ENCODE measurements at places on chromosomes 3 and 15.

DNA sequence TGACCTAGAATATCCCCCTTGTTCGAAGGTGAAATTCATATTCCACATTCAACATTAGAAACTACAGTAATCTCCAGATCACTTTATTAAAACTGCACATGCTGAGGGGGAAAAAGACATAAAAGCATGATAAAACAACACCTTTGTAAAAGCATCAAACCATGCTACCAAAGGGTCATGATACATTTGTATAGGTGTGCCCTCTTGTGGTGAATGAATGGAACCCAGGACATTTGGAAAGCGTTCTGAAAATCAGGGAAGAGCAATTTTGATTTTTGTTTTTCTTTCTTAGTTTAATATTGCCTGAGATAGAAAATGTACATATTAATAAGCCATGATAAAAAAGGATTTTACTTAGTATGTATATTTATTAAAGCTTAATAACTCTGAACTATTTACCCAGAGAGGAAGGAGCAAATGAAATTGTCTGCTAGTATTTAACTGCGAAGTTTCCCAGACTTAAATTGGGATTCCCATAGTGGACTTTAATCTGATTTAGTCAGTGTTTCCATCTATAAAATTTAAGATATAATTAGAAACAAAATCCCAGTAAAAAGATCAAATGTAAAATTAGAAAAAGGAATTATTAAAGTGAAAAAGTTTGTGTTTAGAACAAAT is 105.8 kb upstream of the ARL6 start:
- DNase-seq: no peak

GRCh38 chr3:147398813-147399534 is 7.4 kb downstream of the ZIC4 start:
- DNase-seq: no peak

- no peak for DNase-seq
Measured at GRCh38 chr15:99154271-99154670, 49.4 kb downstream of the SYNM start.

DNA sequence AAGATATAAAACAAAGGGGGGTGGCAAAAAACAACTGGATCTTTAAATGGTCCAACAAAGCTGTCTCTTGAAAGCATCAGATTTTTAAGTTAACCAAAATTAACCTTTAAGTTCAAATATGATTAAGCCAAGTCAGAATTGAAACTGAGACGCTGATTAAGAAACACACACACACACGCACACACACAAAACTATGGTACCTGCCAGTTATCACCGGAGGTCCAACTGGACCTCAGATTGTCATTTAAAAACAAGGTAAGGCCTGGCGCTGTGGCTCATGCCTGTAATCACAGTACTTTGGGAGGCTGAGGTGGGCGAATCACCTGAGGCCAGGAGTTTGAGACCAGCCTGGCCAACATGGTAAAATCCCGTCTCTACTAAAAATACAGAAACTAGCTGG is 10.4 kb downstream of the ARF4 start:
- no peak for DNase-seq

DNA sequence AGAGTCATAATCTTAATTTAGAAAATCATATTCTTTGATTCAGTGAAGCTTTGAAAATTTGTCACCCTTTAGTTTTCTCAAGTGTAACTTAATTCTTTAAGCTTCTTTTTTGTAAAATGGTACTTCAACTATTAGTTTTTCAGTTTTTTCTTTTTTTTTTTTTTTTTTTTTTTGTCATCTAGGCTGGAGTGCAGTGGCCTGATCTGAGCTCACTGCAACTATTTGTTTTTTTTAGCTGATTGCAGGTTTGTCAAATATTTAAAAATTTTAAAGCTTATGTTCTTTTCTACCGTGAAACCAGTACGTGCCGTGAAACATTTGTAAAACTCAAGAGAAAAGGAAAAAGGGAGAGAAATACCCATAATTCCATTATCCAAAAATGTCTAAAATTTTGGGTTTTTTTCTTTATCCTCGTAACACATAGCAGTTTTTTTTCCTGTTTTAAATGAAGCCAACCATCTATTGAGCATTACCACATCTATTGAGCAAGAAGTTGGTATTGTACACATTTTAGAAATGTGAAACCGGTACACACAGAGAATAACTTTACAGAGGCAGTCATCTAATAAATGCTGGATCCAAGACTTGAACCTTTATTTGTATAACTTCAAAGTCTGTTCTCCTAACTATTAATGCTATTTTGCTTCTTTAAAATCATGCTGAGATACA is 25.7 kb downstream of the ECT2 start:
- DNase-seq: no peak

- no peak for DNase-seq
Measured at GRCh38 chr15:71431343-71432336, 316.4 kb downstream of the THSD4 start.

Measured in C1 segment of cervical spinal cord (tissue), 14 donors.